ENCODE measurements at places on chromosomes 6 and 20.

DNA sequence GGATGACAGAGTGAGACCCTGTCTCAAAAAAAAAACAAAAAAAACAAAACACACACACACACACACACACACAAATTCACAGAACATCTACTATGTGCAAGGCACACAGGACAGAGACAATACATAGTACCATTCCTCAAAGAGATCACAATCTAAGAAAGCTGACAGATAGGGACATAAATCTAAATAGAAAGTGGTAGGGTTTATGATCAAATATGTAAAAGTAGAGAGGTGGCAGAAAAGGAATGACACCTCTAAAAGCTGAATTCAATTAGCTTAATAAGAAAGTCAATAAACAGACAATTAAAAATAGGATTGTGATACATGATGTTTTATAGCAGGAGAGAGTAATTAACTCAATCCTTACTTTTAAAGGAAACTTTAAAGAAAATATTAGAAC, 41.5 kb downstream of the USP45 start:
- DNase-seq: no peak

DNA sequence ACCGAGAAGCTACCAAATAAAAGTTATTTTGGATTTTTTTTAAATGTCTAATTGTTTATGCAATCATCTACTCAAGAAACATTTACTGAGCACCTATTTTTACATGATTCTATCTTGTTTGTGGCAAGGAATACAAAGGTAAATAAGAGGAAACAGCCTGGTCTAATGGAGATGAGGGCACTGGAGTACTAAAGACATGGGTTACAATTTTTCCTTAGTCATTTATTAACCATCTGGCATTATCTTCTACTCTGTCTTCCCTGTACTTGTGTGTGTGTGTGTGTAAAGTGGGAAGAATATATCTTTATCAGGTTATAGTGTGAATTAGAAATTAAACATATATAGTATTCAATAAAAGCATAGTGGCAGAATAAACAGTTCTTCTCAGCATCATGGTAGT, 455.5 kb upstream of the FLRT3 start:
- no peak for DNase-seq

DNA sequence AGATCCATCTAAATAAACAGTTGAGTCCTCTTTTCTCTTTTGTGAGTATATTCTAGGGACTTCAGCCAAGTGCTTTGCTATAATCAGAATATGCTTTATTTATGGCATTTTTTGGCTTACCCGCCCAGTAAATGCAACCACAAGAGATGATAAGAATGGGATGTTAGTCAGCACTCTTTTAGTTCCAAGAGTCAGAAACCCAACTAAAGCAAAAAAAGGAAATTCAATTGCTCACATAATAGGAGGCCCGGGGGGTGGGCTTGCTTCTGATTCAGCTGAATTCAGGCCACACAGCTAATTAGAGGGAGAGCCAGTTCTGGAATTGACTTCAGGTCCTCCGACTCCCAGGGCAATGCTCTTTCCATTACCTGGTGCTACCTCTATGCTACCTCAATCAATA, 250.6 kb downstream of the FARS2 start:
- DNase-seq: no peak

DNA sequence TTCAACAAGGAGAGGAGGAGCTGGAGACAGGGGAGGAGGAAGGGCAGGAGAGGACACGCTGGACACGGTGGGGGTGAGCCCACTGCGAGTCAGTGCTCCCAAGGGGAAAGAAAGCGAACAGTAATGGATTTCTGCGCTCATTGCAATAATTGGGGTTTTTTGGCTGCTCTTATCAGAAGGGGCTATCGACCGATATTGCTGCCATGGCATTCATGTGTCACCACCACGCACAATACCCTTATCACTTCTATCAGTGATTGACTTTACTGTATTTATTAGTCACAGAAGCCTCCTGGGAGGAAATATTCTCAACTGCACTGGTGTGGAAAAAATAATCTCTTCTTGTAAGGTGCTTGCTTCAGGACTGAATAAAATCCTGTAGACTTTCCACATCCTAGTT, 55.8 kb downstream of the CEP43 start:
- no peak for DNase-seq

GRCh38 chr20:1813674-1814635, 81.3 kb upstream of the SIRPA start:
- no peak for DNase-seq

GRCh38 chr20:47156301-47157137, 200.0 kb downstream of the ZMYND8 start:
- DNase-seq: no peak

DNA sequence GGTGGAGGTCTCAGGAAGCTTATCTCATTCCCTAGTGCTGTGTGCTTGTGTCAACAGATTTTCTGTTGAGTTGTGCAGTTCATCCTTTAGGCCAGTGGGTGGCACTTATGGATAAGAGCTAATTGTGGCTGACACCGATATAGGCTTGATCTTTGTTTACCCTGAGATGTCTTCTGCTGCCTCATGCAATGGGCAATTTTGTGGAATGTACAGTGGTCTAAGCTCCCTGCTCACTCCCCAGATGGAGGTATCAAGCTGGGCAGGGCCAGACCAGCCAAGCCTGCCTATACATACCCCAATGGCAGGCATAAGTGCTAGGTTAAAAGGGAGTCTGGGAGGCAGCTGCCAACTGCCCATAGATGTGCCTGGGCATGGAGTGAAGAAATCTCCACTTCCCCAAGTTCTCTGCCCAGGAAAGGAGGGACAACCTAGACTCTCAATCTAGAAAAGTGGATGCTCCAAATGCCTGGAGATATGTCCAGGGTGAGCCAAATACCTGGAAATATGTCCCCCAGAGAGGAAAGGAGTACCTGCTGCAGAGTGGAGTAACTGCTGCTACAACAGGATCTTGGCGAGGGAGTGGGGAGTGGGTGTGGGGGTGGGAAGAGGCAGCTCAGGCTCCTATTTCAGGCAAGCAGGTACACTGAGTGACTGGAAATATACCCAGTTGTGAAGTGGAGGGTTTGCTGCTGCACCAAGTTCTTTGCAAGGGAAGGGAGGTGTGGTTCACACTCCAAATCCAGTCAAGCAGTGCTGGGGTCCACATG, 53.2 kb upstream of the ARG1 start:
- DNase-seq: no peak

DNA sequence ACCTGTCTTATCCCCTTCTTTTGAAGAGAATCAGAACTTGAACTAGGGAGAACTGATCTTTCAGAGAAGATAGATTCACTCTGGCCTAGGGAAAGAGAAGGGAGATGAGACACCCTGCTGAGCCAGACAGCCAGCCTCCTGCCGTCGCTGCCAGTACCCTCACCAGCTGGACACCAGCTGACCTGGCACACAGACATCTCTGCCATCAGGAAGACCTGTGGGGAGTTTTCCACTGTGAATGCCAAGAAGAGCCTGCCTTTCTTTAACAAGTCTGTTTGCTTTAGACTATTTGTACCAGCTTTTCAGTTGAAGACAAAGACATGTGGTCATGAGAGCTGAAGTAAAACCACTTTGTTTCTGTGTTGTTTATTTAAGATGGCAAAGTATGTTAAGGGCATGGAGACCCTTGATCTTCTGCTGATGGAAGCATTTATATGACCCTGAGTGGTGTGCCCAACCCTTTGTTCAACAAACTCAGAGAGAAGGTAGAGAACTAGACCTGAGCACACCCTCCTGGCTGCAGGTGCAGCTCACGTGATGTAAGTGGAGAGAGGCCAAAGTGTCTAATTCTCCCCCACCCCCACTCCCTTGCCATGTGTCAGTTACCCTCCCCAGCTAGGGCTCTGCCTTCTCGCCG, 82.3 kb upstream of the SLC24A3 start:
- peak; percentile 34 for DNase-seq

DNA sequence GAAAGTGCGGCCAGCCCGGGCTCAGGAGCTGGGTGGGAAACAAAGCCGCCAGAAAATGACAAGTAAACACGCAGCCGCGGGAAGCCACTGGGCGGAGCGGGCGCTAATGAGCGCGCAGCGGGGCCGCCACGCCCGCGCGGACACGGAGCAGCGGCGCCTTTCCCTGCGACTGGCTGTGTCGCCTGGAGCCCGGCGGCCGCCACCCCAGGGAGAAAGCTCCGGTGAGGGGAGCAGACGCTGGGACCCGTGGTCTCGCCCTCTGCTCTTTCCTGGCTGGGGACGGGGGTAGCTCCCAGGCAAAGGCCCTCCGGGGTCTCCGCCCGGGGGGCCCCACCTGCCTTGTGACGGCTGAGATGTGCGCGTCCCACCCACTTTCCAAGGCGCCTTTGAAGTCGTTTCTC, 54.9 kb downstream of the PRR18 start:
- no peak for DNase-seq

DNA sequence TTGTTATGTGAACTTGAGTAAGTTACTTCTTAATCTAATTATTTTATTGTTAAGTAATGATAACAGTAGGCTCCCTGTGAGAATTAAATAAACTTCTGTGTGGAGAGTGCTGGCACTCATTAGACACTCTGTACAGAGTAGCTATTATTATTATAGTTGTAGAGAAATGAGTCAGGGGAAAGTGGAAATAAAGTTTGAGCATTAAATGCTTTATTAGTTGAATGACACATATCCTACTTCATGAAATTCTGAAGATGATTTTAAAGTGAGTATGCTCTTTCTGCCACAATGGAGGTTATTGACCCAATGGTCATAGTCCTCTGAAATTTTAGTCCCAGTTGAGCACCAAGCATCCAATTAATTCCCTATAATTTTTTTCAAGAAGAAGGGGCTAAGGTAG, 5.9 kb downstream of the ECI2 start:
- no peak for DNase-seq

- no peak for DNase-seq
Measured at GRCh38 chr6:9173229-9173628, 737.9 kb upstream of the SLC35B3 start.

DNA sequence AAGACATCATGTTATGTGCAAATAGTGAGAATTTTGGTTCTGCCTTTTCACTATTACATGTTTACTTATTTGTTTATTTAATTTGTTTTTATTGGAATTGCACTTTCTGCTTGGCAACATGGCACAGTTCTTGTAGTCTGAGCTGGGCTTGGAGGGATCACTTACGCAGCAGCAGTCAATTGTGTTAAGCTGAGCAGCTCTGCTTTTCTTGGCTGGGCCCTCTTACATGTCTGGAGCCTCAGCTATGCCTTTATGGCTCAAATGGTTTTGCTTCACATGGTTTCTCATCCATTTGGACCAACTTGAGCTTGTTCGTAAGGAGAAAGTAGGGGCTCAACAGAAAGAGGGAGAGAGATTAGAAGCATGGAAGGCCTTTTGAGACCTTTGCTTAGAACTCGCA, 327.5 kb upstream of the EPHA7 start:
- no peak for DNase-seq

- DNase-seq: no peak
Measured at GRCh38 chr6:48834706-48835105, 628.3 kb downstream of the MMUT start.

DNA sequence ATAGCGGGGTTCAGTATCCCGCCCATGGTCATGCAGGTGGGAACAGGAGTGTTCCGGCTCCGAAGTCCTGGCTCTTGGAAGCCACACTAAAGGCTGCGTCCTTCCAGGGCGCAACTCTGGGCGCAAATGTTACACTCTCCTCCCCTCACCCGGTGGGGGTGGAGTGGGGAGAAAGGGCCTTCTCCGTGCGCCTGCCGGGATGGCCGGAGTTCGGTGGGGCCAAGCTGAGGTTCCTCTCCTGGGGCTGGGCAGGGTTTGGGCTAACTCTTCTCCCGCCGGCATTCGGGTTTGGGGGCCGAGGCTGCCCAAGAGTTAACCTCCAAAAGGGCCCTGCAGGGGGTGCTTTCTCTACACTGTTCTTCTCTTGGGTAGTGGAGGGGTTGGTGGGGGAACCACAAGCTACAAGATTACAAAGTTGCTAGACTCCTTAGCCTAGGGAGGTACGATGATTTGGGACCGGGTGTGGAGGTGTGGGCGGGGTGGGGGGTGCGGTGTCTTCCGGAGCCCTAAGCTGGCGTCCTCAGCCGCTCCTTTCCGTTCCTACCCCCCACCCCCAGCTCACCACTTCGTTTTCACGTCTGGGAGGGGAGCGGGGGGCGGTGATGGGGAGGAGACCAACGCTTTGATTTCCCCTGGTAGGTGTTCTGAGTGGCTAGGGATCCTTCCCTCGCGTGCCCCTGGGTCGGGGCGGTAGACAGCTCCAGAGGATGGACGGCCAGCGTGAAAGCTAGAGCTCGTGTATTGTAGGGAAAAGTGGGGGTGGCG, 12.3 kb downstream of the NRN1 start:
- no peak for DNase-seq

DNA sequence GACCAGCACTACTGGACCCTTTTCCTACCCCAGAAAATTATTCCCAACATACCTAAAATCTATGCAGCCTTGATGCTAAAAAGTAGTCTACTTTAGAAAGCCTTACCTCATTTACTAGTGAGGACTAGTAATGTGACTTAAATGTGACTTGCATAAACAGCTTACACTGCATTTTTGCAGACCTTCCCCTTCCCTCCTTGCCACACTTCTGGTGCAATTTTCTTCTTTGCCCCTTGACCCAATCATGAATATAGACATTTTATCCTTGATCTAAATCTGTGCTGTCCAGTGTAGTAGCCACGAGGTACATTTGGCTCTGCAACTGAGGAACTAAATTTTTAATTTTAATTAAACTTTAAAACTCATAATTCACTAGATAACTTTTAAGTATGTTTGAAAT, 7.0 kb upstream of the ZKSCAN8 start:
- DNase-seq: no peak

DNA sequence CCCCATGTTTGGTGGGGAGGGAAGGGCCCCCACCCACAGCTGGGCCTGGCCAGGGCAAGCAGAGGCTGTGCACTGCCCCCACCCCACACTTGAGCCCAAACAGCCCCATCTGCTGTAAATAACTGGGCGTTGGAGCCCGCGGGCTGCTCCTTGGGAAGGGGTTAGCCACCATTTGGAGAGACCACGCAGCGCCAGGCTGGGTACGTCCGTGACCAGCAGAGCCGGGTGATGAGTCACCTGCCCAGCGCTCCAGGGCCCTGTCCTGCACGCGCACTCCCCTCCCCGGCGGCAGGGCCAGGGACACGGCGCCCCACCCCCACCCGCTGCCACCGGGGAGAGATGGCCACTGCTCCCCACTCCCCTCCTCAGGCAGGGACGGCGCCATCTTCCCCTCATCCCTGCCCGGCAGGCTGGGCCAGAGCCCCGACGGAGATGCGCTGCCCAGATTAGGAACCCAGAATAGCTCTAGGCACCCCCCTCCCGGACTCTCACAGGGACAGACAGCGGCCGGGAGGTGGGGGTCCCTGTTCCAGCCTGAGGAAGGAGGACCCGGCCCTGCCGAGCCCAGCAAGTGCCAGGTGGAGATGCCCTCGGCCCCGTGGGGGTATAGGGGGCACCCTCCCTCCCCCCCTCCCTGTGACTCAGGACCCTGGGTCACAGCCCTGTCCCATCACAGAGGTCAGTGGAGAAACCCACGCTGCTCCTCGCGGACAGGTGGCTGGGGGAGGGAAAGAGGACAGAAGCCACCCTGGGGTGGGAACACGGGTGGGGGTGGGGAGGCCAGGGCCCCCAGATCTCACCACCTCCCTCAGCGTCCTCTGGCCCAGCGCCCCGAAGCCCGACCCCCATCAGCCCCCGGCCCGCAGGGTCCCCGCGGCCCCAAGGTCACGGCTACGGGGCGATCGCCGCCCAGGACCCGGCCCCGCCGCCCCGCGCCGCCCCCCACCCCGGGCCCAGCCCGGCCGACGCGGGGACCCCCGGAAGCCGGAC, 642 bp downstream of the EEF1A2 start:
- DNase-seq: no peak

- no peak for DNase-seq
Measured at GRCh38 chr20:36856691-36857635, 19.0 kb upstream of the TLDC2 start.
